ENCODE measurements at places on chromosomes 2 and 18.
A peak's percentile ranks its signal among the peaks of the same experiment; 100 is the strongest.

DNA sequence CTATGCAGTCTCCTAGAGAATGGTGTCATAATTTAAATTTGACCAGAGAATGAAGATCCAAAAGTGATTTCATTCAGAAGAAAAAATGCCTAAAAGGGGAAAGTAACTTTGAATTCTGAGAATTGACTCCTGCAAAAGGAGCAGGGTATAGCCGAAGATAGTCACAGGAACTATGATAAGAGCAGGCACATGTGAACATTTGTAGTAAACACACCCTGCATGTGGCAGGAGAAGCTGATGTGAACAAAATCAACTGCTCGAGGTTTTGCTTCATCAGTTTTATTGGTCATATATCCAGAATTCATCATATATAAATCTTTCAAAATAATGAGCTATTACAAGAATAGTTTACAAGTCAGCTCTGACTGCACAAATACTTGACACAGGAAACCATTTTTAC, 14.0 kb downstream of the MCFD2 start:
- DNase-seq: no peak

DNA sequence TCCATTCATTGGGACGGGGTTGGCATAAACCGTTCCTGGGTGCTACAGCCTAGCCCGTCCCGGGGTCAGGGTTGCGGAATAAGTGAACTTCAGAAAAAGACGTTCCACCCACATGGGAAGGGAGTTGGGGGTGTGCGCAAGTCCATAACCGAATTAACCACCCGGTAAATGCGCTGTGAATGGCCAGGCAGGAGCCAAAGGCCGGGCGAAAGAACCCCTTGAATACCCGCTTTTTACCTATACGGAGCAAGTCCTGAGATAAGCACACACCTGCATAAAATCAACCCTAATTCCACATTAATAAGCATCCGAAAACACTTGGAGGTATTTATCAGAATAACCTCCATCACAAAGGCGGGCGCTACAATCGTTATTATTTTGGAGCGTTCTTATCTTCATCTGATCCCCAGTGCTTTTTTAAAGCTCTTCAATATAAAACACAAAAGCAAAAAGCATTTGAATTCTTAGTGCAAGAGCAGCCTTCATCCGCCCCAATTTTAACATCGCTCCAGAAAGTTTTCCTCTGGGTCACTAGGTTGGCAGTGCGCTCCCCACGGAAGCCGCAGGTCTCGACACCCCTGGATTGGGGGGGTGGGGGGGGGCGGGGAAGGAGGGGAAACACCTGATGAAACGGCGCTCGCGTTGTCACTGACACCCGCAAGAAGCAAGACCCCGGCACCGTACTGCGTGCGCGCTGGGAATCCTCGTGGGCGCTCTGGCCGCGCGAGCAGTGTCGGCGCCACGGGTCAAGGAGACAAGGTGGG, 1.2 kb downstream of the SATB2 start:
- DNase-seq: peak; percentile 79

DNA sequence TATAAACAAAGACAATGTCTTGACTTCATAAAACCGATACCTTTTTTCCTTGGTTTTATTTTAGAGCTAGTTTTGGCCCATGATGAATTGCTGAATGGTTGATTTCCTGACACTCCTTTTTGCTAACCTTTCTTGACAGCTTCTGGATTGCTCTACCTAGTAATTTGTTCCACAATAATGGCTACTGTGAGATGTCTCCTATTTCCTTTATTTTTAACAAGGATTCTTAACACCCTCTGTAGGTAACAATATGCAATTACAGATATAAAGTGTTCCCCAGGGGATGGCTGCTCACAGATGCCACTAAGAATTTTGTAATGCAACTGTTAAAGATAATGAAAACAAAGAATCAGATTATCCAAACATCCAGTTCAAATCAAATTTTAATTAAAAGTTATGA, 100.8 kb upstream of the ATP5MC3 start:
- peak; percentile 6 for DNase-seq

DNA sequence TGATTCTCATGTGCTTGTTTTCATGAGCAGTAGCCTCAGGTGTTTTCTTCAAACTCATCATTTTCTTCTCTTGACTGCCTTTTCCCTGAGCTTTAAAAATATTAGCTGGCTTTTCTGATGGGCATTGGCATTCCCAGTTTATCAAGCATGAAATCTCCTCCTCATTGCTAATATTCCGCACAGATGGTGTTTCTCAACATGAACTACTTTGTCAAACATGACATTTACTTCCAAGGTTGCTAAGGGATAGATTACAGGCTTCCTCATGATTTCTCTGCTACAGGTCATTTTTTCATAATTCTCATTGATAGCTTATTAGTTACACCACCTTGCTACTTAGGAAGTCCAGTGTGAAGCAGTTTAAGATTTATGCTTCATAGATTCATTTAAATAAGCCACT, 1116.9 kb upstream of the CNTNAP5 start:
- no peak for DNase-seq

DNA sequence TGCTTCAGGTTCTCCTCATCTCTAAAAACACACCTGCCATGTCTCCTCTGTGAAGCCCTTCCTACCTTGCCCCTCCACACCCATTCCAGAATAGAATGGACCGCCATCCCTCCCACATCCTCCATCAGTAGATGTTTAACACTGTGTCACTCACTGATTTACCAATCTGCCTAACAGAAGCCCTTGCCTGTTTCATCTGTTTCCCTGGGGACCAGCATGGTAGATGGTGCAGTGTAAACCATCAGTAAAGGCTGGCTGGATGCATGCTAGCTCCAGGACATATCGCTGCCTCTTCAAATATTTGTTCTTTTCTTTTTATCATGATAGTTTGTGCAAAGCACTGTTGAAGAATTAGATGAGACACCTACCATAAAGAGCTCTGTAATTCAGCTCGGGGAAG, 271.4 kb downstream of the PIEZO2 start:
- no peak for DNase-seq

- no peak for DNase-seq
These were observed 81.5 kb downstream of the BCL2 start for GRCh38 chr18:63237881-63238692.

DNA sequence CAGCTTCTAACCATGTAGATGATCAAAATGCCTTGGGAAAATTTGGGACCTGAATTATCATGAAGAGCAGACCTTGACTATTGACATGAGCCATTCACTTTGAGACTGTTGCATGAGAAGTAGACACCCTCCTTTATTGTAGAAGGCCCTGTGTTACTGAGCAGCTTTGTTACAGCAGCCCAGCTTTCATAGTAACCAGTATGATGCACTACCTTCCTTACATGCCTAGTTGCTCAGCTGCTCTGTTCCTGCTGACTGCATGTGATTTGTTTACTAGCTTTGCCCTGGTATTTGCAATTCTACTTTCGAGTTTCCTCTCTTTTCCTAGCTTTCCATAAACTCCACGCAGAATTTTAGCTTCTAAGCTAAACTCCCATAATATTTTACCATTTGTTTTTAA, 11.2 kb upstream of the FN1 start:
- DNase-seq: no peak
